Stimulated activated CD4-positive, alpha-beta T cell treated with anti-CD3 and anti-CD28 coated beads, Interleukin-12 subunit alpha, Interleukin-12 subunit beta, amount 100 ng/mL, for 4 hours (primary cell): ENCODE measurements at places on chromosomes 7 and 10.

- DNase-seq: no peak
Measured at GRCh38 chr7:67863911-67864310, 867.3 kb downstream of the TYW1 start.

GRCh38 chr7:141103847-141104429 is 30.1 kb downstream of the TMEM178B start:
- no peak for DNase-seq

DNA sequence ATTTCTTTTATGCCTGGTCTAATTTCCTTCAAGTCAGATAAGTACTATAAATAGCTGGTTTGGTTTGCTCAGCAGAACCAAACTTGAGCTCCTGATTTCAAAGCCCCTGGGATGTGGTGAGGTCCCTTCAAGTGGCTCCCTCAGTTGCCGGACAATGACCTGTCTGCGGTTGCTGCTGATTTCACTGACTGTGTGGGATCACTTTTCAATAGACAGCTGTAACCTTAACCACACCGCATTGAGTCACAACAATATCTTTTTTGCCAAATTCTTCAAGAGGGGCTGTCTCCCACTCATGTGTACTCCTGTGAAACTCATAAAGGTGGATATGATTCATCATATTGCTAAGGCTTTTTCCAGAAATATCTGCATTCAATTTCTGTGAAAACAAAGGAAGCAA is 23.1 kb upstream of the ITGA8 start:
- DNase-seq: no peak

- no peak for DNase-seq
Measured at GRCh38 chr7:140312141-140312846, 86.0 kb downstream of the SLC37A3 start.

DNA sequence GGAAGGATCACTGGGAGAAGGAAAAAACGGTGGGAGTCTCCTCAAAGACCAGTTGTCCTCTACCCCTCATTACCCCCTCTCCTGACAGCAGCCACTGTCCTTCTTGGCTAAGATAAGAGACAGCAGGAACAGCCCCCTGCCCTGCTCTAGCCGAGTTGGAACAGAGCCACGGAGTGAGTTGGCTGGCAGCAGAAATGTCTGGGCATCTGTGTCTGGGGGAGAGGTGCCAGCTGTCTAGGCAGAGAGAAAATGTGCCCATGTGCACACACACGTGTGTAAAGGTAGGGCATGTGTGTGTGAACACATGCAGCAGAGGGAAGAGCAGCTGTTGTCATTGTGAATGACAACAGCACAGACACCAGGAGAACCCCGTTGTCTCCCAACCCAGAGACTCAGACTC is 9.4 kb upstream of the HILPDA start:
- no peak for DNase-seq

DNA sequence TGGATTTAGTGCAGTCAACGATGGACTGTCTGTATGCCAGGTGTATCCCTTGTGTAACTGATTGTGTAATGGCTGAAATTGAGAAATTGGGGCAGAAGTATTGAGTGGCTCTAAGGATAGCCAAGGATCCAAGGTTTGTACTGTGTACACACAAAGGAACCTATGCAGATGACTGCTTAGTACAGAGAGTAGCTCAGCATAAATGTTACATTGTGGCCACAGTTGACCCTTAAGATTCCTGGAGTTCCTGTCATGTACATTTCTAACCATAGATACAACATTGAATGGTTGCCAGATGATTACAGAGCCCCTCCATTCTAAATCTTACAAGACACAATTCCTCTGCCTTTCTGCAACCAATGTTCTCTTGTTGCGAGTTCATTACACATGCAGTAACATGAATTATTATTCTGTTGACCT is 25.3 kb downstream of the CCDC126 start:
- no peak for DNase-seq

GRCh38 chr7:93337052-93337451 is 104.9 kb downstream of the VPS50 start:
- no peak for DNase-seq

DNA sequence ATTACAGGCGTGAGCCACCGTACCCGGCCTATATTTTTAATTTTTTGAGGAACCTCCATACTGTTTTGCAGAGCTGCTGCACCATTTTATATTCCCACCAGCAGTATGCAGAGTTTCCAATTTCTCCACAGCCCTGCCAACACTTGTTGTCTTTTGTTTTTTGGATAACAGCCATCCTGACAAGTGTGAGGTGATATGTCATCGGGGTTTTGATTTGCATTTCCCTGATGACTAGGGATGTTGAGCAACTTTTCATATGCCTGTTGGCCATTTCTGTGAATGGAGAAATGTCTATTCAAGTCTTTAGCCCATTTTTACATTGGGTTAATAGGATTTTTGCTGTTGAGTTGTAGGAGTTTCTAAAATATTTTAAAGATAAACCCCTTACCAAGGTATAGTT is 22.2 kb downstream of the ENTPD7 start:
- DNase-seq: no peak

DNA sequence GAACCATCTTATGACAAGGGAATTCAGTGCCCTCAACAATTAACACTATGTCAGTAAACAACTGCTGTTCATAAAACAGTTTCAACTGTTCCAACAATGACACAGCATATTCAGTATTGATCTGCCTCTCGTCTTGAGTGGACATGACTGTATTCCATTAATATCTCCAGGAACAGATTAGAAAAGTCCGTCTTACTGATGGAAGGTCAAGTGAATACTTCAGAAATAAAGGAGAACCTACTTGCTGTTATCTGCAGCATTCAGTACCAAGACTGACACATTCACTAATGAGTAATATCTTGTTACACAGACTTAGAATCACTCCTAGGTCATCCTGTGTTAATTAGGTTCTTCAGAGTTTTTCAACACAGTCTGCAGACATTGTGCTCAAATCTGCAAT is 12.1 kb downstream of the KBTBD2 start:
- no peak for DNase-seq

GRCh38 chr10:8054244-8054493 is 319 bp upstream of the GATA3 start:
- DNase-seq: no peak

DNA sequence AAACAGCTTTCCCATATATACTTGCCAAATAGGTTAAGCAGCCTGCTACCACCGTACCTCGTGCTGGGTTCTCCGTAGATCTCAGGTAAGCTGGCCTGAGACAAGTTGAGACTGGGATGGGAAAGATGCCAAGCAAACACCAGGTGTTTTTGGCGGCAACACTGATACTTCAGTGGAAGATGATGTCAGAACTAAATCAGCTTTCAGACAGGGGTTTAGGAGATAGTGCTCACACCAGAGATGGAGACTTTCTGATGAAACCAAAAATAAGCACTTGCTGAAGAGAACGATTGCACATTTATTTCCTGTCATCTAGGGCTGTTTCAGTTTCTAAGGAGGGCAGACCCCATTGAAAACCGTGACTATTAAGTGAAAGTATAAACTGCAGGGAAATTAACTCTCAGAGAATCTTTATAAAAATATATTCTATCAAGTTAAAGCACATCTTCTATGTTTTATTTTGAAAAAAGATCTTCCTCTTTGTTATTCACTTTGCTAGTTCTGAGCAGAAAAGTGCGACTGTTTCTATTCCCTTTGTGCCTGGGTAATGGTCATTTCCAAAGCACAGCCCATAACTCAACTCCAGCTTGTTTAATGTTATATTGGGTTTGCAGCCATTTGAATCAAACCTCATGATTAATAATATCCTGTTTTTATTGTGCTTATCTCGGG is 149.9 kb downstream of the CPED1 start:
- DNase-seq: no peak

- no peak for DNase-seq
Measured at GRCh38 chr10:99915414-99915813, 94.3 kb downstream of the DNMBP start.

DNA sequence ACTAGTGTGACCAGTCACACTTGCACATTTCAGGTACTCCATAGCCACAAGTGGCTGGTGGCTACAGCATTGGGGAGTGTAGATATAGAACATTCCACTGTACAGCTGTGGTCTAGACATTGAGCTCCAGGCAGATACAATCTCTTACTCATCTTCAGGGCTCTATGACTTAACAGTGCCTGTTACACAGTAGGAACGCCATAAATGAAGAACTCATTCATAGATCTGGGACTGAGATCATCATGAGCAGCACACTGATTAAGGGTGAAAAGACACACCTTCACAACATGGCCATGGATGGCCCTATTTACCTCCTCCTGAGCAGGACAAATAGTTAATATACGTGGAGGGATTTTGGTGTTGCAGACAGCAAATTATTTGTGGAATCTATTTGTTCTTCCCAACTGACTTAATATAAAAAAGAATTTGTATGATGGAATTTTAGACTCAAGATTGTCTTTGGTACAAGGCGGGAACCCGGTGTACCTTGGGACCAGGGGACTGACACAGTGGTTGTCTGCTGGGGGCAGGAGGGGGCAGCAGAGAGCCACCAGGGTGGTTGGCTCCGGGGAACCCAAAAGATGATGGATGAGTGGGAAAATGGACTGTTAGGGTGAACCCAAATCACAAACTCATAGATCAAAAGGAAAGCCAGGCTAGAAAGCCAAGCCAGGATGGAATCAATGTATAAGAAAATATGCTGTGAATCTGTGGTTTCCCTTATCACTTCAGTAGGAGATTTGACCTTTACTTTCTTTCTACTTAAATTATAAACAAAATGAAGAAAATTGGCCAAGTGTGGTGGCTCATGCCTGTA is 24.3 kb upstream of the CPA2 start:
- DNase-seq: peak; percentile 70

DNA sequence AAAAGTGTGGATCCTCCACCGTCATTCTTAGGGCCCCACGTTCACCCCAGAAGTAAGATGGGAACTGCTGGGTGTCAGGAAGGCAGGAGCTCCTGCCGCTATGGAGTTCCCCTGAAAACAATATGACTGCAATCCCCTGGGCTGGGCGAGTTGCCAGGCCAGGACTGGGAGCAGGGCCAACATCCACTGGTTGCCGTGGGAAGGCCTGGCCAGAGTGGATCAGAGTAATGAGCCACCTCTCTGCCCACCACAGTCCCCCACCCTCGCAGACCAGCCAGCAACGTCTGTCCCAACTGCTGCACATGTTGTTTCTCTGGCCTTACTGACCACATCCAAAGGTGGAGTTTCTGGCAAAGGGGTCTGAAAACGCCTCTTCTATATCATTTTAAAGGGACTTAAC is 86.6 kb downstream of the STRA8 start:
- DNase-seq: no peak

GRCh38 chr10:92404612-92405418 is 113.8 kb downstream of the MARCHF5 start:
- DNase-seq: no peak

DNA sequence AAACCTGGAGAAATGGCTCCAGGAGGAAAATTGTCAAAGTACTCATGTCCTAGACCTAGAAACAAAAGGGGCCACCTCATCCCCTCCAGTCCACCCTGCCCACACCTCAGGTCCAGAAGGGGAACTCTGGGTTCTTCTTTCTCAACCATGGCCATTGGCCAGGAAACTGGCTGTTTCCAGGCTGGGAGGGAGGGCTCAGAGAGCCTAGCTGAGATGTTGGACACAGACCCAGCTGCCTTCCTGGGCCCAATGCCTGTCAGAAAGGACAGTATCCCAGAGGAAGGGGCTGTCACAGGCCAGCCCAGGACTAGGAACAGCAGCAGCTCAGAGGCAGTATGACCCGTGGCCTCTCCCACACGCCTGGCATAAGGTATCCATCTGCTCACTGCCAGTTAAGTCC is 9.6 kb downstream of the GRID1 start:
- no peak for DNase-seq

- no peak for DNase-seq
Measured at GRCh38 chr7:158534598-158534997, 53.0 kb downstream of the PTPRN2 start.

DNA sequence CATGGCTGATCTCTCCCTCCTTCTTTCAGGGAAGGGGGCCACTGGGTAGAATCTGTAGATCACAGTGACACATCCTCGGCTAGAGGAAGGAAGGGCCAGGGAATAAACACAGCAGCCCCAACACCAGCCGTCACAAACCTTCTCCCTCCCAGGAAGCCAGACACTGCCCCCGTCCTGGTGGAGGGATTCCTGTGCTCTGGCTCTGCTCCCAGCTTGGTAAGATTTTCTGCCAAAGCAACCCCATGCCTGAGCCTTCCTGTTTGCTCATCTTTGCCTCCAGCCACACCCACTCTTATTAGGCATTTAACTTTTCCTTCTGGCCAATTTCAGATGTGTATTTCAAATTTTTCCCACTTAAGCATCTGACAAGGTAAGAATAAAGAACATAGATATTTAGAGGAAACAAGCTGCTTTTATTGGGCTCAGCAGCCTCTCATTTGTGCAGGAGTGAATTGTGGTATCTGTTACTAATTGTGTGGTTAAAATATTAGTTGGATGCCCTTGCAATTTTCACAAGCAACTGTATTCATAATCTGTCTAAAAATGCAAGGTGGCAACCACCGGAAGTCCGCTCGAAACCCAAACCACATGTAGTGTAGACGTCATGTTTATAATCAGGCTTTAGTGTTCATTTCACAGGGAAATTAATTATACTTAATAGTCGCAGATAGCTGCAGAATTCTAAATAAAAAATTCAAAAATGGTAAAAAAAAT is 13.2 kb upstream of the NPS start:
- no peak for DNase-seq

DNA sequence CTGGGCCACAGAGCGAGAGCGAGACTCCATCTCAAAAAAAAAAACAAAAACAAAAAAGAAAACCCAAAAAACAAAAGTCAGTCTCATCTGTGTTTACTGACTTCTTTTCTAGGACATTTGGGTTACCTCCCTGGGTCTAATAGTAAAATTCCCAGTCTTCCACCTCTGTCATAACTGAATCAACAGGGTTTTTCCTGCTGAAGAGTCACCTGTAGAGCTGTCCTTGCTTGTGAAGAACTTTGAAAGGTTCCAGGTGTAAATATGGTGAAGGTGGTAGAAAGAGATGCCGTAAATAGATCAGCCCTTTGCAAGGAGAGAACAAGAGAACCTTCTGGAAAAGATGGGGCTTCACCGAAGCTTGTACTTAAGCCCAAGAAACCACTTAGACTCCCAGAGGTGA is 112.7 kb upstream of the BTBD16 start:
- no peak for DNase-seq

- DNase-seq: no peak
Measured at GRCh38 chr10:132397671-132398565, 918 bp downstream of the PWWP2B start.

- no peak for DNase-seq
Measured at GRCh38 chr10:89063465-89063864, 72.9 kb downstream of the FAS start.

DNA sequence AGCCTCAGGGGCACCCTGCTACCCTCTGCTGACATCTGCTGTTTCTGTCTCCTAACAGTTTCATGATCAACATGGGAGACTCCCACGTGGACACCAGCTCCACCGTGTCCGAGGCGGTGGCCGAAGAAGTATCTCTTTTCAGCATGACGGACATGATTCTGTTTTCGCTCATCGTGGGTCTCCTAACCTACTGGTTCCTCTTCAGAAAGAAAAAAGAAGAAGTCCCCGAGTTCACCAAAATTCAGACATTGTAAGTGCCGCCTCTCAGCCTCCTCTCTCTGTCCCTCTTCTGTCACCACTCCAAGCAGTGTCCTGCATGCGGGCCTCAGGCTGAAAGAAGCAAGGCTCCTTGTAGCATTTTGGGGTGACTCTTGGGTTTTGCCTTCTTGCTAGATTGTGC is 39.0 kb downstream of the POR start:
- no peak for DNase-seq
